ENCODE measurements at places on chromosomes 12 and 14. TPM values are rescaled to one million over a fixed set of nuclear protein-coding genes. Genes with fewer than 3 reads are reported as not detected.

DNA sequence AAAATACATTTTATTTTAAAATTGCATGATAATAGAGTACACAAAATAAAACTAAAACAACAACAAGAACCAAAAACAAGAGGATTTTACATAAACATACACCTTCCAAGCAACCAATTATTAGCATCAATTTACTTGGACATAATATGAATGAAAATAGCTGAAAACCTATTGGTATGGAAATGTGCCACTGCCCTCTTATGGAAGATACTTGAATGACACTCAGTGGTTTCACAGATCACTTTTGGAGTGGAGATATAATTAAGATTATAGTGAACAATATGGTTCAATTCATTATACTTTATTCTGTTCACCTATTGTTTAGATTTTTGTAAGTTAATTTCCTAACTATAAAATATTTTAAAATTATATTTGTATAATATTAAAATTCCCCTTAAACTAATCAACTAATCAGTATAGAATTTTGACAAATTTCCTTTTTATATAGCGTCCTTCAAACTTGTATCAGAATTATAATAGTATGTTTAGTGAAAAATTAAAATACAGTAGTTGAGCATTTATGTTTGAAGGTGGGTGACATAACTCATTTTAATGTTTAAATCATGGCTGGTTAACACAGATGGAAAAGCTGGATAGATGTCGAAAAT is 70.1 kb downstream of the SLC6A15 start:
- DNase-seq = no peak

GRCh38 chr14:102089621-102090343 is 2.9 kb upstream of the HSP90AA1 start:
- DNase-seq = peak; percentile 51

DNA sequence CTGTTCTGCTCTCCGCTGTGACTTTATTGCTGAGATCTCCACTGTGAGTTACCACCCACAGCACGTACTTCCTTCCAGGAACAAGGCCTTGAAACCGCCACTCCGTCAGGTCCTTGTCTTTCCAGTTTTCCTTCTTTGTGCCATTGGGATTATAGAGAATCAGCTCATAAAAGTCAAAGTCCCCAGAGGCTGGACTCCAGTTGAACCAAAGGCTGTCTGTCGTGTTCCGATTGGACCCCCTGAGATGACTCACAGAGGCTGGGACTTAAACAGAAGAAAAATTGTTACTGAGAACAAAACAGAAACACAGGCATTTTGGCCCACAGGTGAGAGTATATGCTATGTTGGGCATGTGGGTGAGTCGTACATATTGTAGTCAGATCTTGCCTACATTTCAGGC is 76.6 kb downstream of the PTPRB start:
- DNase-seq = no peak

The GDF3 gene
- total RNA-seq = 0.32 TPM
